ENCODE measurements at places on chromosomes 3 and 15. TPM values are rescaled to one million over a fixed set of nuclear protein-coding genes. Genes with fewer than 3 reads are reported as not detected.

DNA sequence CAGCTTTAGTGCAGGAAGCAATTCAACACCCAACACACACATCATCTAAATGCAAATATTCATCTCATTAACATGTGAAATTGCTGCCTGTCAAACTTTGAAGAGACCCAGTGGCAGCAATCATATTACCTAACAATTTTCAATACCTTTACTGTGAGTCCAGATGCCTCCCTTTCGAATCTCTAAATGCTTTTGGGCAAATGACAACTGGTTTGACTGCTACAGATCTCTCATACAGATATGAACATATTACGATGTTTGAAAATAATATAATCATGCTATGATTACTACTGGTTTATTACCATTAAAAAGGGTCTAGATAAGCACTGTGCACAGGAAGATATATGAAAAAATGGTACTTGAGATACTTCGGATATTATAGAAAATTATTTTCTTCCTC is 137.9 kb downstream of the ADAMTS9 start:
- H3K27me3 ChIP-seq, result peaks cover 13% of the 10 kb centered on the region
- no peaks in the 10 kb centered on the region for H3K4me1 ChIP-seq
- H3K36me3 ChIP-seq, result no peaks in the 10 kb centered on the region
- no peak overlapping the region for H3K27ac ChIP-seq
- no peak for DNase-seq

- H3K27ac ChIP-seq, result no peak overlapping the region
- H3K36me3 ChIP-seq, result no peaks in the 10 kb centered on the region
Measured at GRCh38 chr3:143228405-143228804, 108.8 kb downstream of the CHST2 start.

GRCh38 chr3:14126887-14127505 is 2.1 kb downstream of the TMEM43 start:
- H3K27me3 ChIP-seq, result no peaks in the 10 kb centered on the region
- H3K27ac ChIP-seq, result no peak overlapping the region
- peaks cover 67% of the 10 kb centered on the region for H3K36me3 ChIP-seq
- no peak overlapping the region for H3K4me3 ChIP-seq
- no peak for DNase-seq
- H3K4me1 ChIP-seq, result peaks cover 26% of the 10 kb centered on the region

- H3K27me3 ChIP-seq, result no peaks in the 10 kb centered on the region
- no peak overlapping the region for H3K4me3 ChIP-seq
- no peaks in the 10 kb centered on the region for H3K36me3 ChIP-seq
- no peak for DNase-seq
- H3K4me1 ChIP-seq, result no peaks in the 10 kb centered on the region
- H3K27ac ChIP-seq, result no peak overlapping the region
Measured at GRCh38 chr3:20700714-20701113, 514.7 kb upstream of the SGO1 start.

- no peaks in the 10 kb centered on the region for H3K36me3 ChIP-seq
- H3K4me1 ChIP-seq, result no peaks in the 10 kb centered on the region
Measured at GRCh38 chr3:16801223-16801622, 83.5 kb upstream of the PLCL2 start.

DNA sequence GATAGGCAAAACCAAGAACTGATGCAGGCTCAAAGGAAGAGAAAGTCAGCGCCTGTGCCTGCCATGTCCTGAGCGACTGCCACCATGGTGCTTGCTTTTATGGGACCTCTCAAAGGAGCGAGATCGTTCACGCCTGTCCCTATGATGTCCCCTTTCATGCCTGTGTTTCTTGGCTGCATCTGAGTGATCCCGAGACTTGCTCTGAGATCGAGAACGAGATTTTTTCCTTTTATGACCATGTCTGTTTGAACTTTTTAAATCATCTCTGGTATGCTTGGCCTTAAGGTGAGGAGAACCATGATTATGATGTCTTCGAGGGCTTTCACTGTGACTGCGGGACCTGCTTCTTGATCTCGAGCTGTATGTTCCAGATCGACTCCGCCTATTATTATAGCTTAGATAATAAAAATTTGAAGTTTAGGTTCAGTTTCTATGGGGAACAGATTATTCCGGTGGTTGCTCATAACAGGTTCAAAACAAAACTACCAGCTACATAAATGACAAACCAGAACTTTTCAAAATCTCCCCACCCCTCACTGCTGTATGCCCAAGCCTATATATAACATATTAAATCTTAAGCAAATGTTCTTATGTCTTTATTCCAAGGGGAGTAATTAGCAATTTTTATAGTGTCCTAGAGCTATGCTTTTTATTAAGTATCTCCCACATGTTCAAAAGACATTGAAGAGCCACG is 11.6 kb downstream of the CCNL1 start:
- no peaks in the 10 kb centered on the region for H3K4me1 ChIP-seq
- no peaks in the 10 kb centered on the region for H3K27me3 ChIP-seq
- DNase-seq, result no peak
- H3K27ac ChIP-seq, result no peak overlapping the region
- no peak overlapping the region for H3K4me3 ChIP-seq

GRCh38 chr15:93359425-93360131 is 270.6 kb upstream of the RGMA start:
- no peaks in the 10 kb centered on the region for H3K36me3 ChIP-seq
- no peak overlapping the region for H3K4me3 ChIP-seq
- no peaks in the 10 kb centered on the region for H3K4me1 ChIP-seq
- H3K27me3 ChIP-seq, result no peaks in the 10 kb centered on the region
- no peak for DNase-seq

- no peak overlapping the region for H3K27ac ChIP-seq
- no peaks in the 10 kb centered on the region for H3K4me1 ChIP-seq
- H3K36me3 ChIP-seq, result peaks cover 48% of the 10 kb centered on the region
- no peak for DNase-seq
- H3K4me3 ChIP-seq, result no peak overlapping the region
- H3K27me3 ChIP-seq, result no peaks in the 10 kb centered on the region
Measured at GRCh38 chr3:71111784-71112440, 471.6 kb downstream of the FOXP1 start.

- H3K27ac ChIP-seq, result no peak overlapping the region
- no peaks in the 10 kb centered on the region for H3K36me3 ChIP-seq
- H3K4me3 ChIP-seq, result no peak overlapping the region
- H3K27me3 ChIP-seq, result no peaks in the 10 kb centered on the region
- no peak for DNase-seq
Measured at GRCh38 chr3:123878807-123879206, 5.3 kb downstream of the MYLK start.

GRCh38 chr15:63698692-63699091 is 101.5 kb downstream of the FBXL22 start:
- H3K27ac ChIP-seq, result no peak overlapping the region
- H3K4me3 ChIP-seq, result no peak overlapping the region
- peaks cover 70% of the 10 kb centered on the region for H3K36me3 ChIP-seq
- H3K4me1 ChIP-seq, result no peaks in the 10 kb centered on the region
- no peak for DNase-seq

GRCh38 chr3:2978977-2979732 is 131.0 kb downstream of the IL5RA start:
- no peaks in the 10 kb centered on the region for H3K36me3 ChIP-seq
- H3K27ac ChIP-seq, result no peak overlapping the region
- H3K4me3 ChIP-seq, result no peak overlapping the region
- H3K4me1 ChIP-seq, result no peaks in the 10 kb centered on the region
- no peak for DNase-seq

DNA sequence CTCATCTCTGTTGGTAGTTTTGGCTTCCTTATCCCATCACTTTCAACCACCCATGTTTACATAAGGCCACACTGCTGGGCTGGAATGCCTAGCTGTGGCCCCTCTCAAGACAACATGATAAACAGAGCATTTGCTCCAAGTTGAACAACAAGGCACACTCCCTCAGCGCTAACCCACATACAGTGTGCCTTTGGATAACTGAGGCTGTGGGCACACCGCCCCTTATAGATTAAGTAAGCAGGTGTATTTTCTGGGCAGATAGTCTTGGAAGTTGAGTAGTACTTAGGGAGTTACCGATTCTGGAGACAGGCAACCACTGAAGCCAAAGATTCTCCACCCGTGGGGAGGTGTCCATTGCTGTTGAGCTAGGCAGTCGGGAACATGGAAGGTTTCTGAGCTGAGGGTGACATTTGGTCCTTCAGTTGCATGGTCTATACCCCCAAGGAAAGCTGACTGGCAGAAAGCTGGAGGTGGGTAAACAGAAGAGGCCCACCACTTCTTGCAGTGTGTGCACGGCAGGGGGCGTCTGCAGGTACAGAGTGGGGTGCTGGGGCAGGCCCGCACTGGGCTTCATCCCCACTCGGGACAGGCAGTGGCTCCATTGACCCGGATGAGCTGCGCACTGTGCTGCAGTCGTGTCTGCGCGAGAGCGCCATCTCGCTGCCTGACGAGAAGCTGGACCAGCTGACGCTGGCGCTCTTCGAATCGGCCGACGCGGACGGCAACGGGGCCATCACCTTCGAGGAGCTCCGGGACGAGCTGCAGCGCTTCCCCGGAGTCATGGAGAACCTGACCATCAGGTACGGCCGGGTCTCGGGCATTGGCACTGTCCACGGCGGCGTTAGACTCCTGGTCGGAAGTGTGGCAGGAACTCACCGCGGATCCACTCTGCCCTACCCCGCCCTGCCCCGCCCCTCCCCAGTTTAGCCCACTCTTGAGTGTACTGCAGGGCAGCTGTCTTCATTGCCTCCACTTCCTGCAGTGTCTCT is 16.8 kb downstream of the NOX5 start:
- H3K4me3 ChIP-seq, result 0 out of 2 replicates have a peak overlapping the region, but pooled peaks have one; percentile 19
- DNase-seq, result peak; percentile 71
- no peaks in the 10 kb centered on the region for H3K36me3 ChIP-seq

- H3K4me1 ChIP-seq, result no peaks in the 10 kb centered on the region
- H3K27me3 ChIP-seq, result no peaks in the 10 kb centered on the region
- no peaks in the 10 kb centered on the region for H3K36me3 ChIP-seq
Measured at GRCh38 chr3:177538750-177539730, 341.8 kb upstream of the TBL1XR1 start.

DNA sequence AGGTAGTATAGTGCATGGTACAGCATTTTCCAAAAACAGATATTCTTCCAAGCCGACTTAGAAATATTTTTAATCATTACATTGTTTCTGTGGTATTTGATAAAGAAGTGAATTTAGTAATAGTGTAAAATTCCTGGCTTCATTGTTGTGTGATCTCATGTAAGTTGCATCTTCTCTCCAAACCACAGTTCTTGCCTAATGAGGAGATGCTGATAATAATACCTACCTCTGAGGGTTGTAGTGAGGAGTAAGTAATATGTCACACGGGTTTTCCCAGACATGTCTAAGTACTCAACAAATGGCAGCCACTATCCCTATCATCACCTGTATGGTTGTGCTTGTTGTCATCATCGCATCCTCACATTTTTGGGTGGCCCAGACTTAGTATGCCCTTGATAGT is 167.3 kb downstream of the SLCO3A1 start:
- 0 out of 2 replicates have a peak, but pooled peaks cover 4% of the 10 kb centered on the region for H3K27me3 ChIP-seq
- H3K27ac ChIP-seq, result no peak overlapping the region
- DNase-seq, result no peak
- no peak overlapping the region for H3K4me3 ChIP-seq
- no peaks in the 10 kb centered on the region for H3K36me3 ChIP-seq

DNA sequence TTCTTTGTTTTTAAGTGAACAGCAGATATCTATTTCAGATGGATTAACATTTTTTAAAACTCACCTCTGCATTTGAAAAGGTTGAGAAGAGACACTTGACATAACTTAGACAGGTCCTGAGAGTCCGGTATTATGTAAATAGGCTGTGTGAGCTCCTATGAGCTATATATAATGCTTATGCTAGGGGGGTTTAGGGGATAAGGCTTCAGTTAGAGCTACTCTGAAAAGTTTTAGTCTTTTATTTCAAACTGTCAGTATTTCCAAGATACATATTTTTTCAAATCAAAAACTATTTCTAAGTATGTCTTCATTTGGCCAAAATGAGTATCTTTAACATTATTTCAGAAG is 16.9 kb downstream of the SHC4 start:
- DNase-seq, result no peak
- H3K27ac ChIP-seq, result no peak overlapping the region
- H3K27me3 ChIP-seq, result peaks cover 4% of the 10 kb centered on the region

- H3K27ac ChIP-seq, result no peak overlapping the region
- H3K27me3 ChIP-seq, result no peaks in the 10 kb centered on the region
- H3K4me1 ChIP-seq, result no peaks in the 10 kb centered on the region
- no peak overlapping the region for H3K4me3 ChIP-seq
- no peak for DNase-seq
- no peaks in the 10 kb centered on the region for H3K36me3 ChIP-seq
Measured at GRCh38 chr15:60713119-60714084, 234.5 kb upstream of the ICE2 start.

The CD80 gene
- total RNA-seq, result 4.8 TPM

The GBE1 gene
- total RNA-seq, result 13.8 TPM

The WWTR1 gene
- 0.60 TPM for total RNA-seq

The ADGRG7 gene
- total RNA-seq, result not detected

Measured in K562 (cell line).